ENCODE measurements at places on chromosomes 11 and 22. TPM values are rescaled to one million over a fixed set of nuclear protein-coding genes. Genes with fewer than 3 reads are reported as not detected.

The CSNK2A3 gene
- 1.5 TPM for total RNA-seq

The GLYAT gene
- total RNA-seq, result 0.14 TPM

The JAML gene
- total RNA-seq, result 4.9 TPM

The OVCH2 gene
- total RNA-seq, result not detected

The PLEKHB1 gene
- total RNA-seq, result 15.7 TPM

The CASP12 gene
- not detected for total RNA-seq

The MRGPRX4 gene
- total RNA-seq, result not detected

The BIK gene
- 22.6 TPM for total RNA-seq

The MS4A15 gene
- total RNA-seq, result not detected

The C11orf97 gene
- not detected for total RNA-seq

The SPDYC gene
- not detected for total RNA-seq

The CALCB gene
- total RNA-seq, result 0.21 TPM

The CARS1 gene
- 56.2 TPM for total RNA-seq

The IL17REL gene
- 0.31 TPM for total RNA-seq

The OR10A3 gene
- total RNA-seq, result not detected

The COPB1 gene
- 82.4 TPM for total RNA-seq

The MPPED2 gene
- total RNA-seq, result 2.9 TPM

The AGBL2 gene
- total RNA-seq, result 2.9 TPM

The C11orf87 gene
- total RNA-seq, result not detected

The APOL6 gene
- 34.0 TPM for total RNA-seq

The SCGB1C1 gene
- not detected for total RNA-seq

The DNAJB7 gene
- total RNA-seq, result 0.21 TPM

The MPZL3 gene
- 12.8 TPM for total RNA-seq

The SNX32 gene
- total RNA-seq, result 3.8 TPM

The WNT11 gene
- 7.9 TPM for total RNA-seq

The KCNJ1 gene
- total RNA-seq, result not detected

The MS4A5 gene
- total RNA-seq, result not detected

The OR2D3 gene
- total RNA-seq, result not detected

The SHANK3 gene
- 4.4 TPM for total RNA-seq

The APOBEC3B gene
- 8.2 TPM for total RNA-seq

The LGR4 gene
- total RNA-seq, result 120 TPM
